ENCODE measurements at places on chromosomes 16 and 17. TPM values are rescaled to one million over a fixed set of nuclear protein-coding genes. Genes with fewer than 3 reads are reported as not detected.

DNA sequence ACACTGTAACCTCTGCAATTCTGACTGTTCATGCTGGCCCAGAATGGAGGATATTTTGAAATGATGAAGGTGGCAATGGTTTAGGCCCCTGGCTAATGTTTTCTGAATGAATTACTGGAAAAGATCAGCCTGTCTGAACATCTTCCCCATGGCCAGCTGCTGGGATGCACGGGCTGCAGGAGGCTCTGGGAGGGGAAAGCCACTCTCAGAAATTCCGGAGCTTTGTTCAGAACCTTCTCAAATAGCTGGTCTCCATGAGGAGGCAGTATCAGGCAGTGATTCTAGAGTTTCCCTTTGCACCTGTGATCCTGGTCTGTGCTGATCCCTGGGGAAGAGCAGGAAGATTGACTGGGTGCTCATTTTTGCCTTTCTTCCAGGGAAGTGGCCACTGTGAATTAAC is 5.0 kb downstream of the SLC6A2 start:
- DNase-seq: no peak

GRCh38 chr16:70381604-70382342 is 35.1 kb downstream of the DDX19A start:
- DNase-seq: no peak

DNA sequence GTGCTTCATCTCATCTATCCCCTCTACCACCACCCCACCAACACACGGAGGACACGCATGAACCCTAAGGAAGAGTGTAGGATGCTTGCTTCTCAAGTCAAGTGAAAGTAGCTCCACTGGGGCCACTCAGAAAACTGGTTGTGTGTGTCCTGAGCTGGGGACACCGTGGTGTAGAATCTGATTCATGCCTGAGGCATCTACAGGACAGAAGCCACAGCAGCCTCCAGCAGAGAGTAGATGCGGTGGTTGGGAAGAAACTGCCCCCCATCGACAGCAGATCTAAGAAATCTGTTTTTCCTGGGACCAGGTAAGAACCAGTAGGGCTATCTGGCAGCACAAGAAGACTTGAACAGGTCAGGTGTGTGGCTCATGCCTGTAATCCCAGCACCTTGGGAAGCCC is 51.9 kb upstream of the HLF start:
- DNase-seq: no peak

The CD300LG gene
- polyA plus RNA-seq: 1.6 TPM

The BAIAP2 gene
- polyA plus RNA-seq: 49.4 TPM

The NKD1 gene
- polyA plus RNA-seq: 10.0 TPM

The FBXO39 gene
- 0.19 TPM for polyA plus RNA-seq

Data from renal pelvis (tissue), 12 donors.